ENCODE measurements at places on chromosomes 1 and 21.
A peak's percentile ranks its signal among the peaks of the same experiment; 100 is the strongest.

DNA sequence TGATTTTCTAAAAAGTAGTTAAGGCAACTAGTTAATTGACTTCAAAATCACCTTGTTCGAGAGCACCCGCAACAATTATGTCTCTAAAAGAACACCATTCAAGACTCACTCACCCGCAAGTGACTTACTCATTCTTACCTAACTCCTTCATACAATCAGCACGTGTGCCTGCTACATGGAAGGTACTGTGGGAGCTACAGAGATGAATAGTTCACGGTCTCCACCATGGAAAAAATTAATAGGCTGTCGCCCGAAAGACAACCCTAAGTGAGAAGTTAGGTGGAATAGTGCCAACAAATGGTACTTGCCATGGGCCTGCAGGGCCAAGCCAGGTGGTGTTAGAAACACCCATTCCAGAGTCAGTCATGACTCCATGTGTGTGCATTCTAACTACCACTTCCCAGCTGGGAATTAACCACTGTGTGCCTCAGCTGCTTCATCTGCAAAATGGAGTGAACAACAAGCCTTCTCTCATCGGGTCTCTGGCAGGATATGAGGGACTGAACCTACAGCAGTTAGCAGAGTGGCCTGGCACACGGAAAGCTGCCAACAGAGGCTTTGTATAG lies 7.1 kb downstream of the SSBP3 start:
- no peak for DNase-seq

- no peak for DNase-seq
These were observed 21.3 kb upstream of the FCRL2 start for GRCh38 chr1:157798211-157798610.

- DNase-seq: no peak
These were observed 46.7 kb upstream of the SARS1 start for GRCh38 chr1:109167001-109167506.

DNA sequence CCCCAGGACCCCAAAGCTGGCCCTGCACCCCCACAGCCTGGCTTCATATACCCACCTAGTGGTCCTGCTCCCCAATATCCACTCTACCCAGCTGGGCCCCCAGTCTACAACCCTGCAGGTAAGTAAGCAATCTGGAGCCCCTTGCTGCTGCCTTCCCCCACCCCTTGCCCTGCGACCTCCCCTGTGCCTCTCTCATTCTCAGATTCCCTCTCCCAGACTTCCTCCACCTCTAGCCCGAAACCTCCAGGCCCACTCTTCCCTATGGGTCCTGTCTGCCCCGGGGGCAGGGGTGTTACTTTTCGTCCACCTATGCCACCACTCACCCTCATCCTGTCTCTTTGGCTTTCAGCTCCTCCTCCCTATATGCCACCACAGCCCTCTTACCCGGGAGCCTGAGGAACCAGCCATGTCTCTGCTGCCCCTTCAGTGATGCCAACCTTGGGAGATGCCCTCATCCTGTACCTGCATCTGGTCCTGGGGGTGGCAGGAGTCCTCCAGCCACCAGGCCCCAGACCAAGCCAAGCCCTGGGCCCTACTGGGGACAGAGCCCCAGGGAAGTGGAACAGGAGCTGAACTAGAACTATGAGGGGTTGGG lies 2.9 kb downstream of the SHISA4 start:
- DNase-seq: no peak

GRCh38 chr1:203930342-203930741 lies 68.9 kb downstream of the SNRPE start:
- no peak for DNase-seq

GRCh38 chr1:221025501-221025900 lies 146.3 kb downstream of the HLX start:
- DNase-seq: no peak

- no peak for DNase-seq
These were observed 16.6 kb upstream of the BMP8A start for GRCh38 chr1:39474810-39475209.

GRCh38 chr1:153488731-153489130 lies 28.3 kb upstream of the S100A7 start:
- DNase-seq: no peak

- no peak for DNase-seq
These were observed 31.0 kb downstream of the FOXD2 start for GRCh38 chr1:47468709-47469389.

GRCh38 chr1:64150266-64150665 lies 53.2 kb upstream of the UBE2U start:
- DNase-seq: no peak

- no peak for DNase-seq
These were observed 33.2 kb upstream of the SAMD13 start for GRCh38 chr1:84268346-84268745.

DNA sequence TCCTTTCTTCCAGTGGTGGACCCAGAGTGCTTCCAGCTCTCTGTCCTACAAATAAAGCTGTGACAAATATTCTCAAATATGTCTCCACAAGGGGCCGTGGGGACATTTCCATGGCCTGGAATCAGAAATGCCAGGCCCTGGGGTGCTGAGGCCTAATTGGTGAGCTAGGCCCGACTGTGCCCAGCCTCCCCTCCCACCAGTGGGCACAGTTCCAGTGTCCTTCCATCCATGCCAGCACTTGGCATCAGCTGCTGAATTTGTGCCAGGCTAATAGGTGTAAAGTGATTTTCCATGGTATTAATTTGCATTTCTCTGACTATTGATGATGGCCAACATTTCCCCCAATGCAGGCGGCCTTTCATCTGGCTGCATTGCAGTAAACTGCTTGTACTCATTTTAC lies 48.5 kb upstream of the B3GALT5 start:
- DNase-seq: no peak

DNA sequence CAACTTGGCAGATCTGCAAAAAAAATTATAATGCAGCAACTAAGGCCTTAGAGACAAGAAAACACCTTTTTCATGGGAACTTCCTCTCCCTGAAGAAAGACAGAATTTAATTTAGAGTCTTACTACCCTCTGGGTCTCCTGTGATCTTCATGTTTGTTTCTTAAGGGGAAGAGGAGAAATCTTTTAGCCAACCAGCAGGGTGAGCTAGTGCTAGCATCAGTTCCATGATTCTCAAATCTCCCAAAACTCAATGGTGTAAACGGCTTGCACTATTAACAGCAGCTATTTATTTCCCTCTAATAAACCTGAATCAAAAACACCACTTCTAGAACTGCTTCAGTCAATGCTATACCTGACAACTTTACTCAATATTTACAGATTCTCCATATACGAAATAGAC lies 3.8 kb downstream of the ZNF644 start:
- no peak for DNase-seq

DNA sequence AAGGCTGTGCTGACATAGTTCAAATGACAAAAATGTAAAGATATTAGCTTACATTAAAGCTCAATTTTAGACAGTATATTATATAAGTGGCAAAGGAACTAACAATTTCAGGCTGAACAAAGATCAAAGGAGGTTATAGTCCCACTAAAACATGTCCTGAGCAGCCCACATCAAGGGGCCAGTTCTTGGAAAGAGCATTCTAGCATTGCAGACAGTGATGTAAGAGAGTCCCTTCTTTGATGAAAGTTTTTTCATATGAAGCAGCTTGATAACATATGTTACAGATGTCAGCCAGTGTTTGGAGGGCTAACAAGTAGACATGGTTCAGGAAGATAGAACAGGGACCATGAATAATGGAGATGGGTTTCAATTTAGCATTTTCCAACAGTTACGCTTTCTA lies 301.7 kb downstream of the NTNG1 start:
- no peak for DNase-seq

- DNase-seq: no peak
These were observed 183.6 kb downstream of the TTLL7 start for GRCh38 chr1:83815330-83815729.

GRCh38 chr1:59743324-59744091 lies 71.2 kb upstream of the HOOK1 start:
- no peak for DNase-seq

GRCh38 chr1:240027059-240027462 lies 64.6 kb upstream of the FMN2 start:
- no peak for DNase-seq

GRCh38 chr1:240766831-240767230 lies 154.9 kb upstream of the GREM2 start:
- no peak for DNase-seq

- DNase-seq: no peak
These were observed 19.2 kb upstream of the GUCA2B start for GRCh38 chr1:42133809-42134526.

DNA sequence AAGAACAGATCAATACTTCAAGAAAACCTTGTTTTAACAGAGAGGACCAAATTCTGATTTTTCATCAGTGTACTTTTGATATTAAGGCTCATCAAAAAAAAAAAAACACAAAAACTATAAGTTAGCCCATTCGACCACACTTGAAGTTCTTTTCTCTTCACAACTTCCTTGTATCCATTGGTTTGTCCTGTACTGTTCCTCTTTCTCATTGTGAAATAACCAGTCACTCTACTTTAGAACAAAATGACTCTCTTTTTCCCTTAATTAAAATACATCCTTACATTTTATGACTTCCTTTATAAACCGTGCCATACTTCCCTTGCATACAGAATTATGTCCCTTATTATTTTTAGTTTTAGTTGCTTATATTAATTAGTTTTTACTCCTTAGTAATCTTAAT lies 8.4 kb downstream of the QSOX1 start:
- no peak for DNase-seq

GRCh38 chr1:230827081-230827681 lies 41.1 kb downstream of the C1orf198 start:
- no peak for DNase-seq

GRCh38 chr1:5798151-5798730 lies 194.0 kb downstream of the NPHP4 start:
- DNase-seq: no peak

DNA sequence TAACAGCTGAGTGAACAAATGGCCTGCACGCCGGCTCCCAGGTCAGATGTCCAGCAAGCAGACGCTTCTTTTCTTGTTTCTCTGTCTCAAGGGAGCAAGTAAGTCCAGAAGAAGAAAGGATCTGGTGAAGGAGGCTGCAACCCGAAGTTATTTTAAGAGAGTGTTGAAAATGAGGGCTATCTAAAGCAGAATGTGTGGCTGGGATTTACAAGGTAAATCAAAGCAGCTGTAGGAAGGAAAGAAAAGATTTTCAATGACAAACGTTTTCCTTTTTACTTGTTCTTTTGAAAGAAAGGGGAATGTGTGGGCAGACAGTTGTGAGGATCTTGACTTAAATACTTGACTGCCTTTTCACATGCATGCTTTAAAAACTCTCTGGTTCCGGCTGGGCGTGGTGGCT lies 311.5 kb downstream of the KIF26B start:
- no peak for DNase-seq

DNA sequence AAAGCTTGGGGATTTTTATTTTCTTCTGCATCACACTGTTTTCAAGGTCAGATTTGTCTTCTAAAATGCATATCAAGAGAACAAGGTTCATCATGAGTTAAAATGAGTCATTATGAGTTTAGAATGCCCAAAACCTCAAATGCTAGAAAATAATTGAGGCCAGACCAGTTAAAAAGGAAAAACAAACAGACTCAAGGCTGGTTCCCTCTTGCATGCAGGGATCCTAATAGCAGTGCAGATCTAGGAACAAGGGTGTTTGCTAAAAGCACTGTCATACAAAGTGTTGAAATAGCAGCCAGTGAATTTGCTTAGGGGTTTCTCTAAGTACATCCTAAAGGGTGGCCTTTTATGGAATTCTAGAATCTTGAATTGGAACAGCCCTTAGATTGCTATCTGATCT lies 15.3 kb downstream of the BEND5 start:
- no peak for DNase-seq

DNA sequence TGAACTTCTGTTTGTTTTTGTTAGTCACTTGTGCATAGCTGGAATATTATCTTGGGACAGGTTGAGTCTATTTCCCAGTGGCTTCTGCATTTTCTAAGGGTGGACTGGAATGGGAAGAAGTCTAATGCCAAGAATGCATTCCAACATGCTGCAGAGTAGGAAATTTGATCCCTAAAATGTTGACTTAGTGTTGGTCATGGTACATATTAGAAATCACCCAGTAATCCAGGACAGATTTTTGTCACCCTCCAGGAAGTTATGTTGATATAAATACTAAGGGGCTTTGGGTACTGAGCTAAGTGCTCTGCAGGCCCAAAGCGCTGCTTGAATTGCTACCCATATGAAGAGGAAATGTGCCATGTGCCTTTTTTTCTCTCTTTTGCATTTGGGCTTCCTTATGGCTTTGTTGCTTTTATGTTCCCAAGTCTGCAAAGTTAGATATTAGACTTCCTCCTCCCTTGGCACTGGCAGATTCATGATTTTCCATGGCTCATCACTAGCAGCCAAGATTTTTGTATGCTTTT lies 10.0 kb downstream of the ARID1A start:
- DNase-seq: no peak

DNA sequence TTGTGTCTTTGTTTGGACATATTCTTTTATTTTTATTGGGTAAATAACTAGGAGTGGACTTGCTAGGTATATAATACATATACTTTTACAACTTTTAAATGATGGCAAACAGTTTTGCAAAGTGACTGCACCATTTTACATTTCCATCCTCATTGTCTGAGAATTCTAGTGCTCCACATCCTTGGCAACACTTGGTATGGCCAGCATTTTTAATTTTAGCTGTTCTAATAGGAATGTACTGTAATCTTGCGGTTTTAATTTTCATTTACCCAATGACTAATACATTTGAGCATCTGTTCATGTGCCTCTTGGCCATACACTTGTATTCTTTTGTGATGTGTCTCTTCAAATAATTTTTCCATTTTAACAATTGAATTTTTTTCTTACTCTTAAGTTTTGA lies 37.0 kb upstream of the ATP6V1G3 start:
- DNase-seq: no peak

GRCh38 chr1:54580856-54581550 lies 33.0 kb downstream of the ACOT11 start:
- DNase-seq: no peak

GRCh38 chr1:230153641-230154296 lies 86.7 kb downstream of the GALNT2 start:
- DNase-seq: peak; percentile 14

GRCh38 chr1:76865696-76866286 lies 1.5 kb upstream of the ST6GALNAC5 start:
- no peak for DNase-seq

DNA sequence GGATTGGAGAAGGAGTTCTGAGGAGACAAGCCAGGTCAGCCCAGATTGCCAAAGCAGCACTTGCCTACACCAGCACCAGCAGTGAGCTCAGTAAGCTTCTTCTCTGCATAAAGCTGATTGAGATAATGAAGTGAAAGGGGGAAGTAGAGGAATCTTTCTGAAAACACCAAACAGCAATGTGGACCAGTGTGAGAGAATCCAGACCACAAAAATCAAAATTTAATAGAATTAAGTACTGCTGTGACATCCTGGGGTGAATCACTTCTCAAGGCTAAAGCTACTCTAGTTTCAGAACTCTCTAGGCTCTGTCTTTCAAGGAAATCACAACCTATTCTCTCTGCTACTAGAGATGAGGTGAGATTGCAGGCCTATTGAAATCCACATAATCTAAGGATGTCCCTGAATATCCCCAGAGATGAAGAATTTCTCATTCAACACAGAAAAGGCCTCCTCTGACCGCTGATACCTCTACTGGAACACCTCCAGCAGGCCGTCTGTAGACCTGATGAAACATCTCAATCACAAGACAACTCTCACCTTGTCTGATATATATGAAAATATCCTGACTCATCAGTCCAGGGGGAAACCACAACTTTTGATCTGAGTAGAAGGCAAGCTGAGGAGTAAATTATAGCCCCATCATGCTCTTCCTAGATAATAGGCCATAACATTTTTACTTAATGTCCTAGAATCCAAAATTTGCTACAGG lies at the start of gene FCRL4:
Gene FCRL4, minus strand, starts transcription at position 127 of the 709 bp plus-strand sequence. CDS start 141 bp downstream, outside the sequence.
- DNase-seq: no peak
